ENCODE measurements at places on chromosomes 6 and 20.

DNA sequence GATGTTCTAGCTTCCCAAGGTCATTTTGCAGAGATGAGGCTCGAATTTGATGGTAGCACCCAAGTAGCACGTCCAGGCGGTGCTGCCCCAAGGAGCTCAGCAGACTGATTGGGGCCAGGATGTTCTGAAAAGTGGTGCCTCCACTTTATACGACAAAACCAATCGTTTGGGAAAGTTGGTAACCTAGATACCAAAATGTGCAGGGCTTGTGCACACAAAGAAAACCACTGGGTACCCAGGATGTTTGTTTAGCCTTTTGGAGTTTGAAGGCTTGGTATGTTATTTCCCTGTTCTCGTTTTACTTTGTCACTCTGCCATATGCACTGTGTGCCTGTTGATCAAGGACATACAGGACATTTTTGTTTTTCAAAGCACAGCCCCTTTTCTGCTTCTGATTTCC, 40.7 kb upstream of the PBOV1 start:
- no peak overlapping the region for H3K4me3 ChIP-seq
- no peaks in the 10 kb centered on the region for H3K36me3 ChIP-seq
- no peak for DNase-seq
- H3K27me3 ChIP-seq: peaks cover 11% of the 10 kb centered on the region
- no peak overlapping the region for H3K27ac ChIP-seq
- H3K4me1 ChIP-seq: no peaks in the 10 kb centered on the region

DNA sequence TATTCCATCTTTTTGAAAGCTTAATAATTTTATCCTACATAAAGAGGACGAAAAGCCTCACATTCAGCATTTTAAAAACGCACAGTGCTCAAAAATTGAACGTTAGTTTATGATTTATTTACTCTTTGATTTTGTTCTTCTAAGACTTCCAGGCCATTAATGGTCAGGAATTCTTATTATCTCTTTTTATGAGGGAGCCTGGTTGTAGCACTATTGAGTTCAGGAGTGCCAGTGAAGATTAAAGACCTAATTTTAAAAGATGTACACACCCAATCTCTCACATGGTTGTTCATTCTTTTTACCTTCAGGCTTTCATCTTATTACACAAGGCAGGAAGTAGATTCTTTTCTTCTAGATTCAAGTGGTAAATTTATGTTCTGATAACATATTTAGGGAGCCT, 68.6 kb downstream of the HDDC2 start:
- no peaks in the 10 kb centered on the region for H3K36me3 ChIP-seq
- H3K27ac ChIP-seq: no peak overlapping the region
- H3K4me3 ChIP-seq: no peak overlapping the region

DNA sequence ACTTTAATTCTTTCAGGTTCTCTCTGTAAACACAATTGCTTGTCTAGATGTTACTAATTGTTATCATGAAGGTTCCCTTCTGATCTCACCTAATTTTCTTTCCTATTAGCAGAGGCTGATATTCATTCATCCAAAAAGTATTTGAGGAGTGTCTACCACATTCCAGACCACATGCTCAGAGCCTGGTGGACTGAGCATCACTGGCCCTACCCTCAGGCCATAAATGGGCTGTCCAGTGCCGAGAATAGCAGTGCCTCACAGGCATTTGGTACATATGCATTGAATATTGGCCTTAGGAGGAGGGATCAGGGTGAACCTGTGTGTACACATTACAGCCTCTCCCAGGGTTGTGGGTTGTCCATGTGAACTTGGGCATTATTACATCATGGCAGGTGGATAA, 40.4 kb upstream of the PRELID3B start:
- no peak for DNase-seq
- H3K4me3 ChIP-seq: no peak overlapping the region
- no peak overlapping the region for H3K27ac ChIP-seq
- H3K4me1 ChIP-seq: peaks cover 2% of the 10 kb centered on the region
- H3K27me3 ChIP-seq: peaks cover 3% of the 10 kb centered on the region

DNA sequence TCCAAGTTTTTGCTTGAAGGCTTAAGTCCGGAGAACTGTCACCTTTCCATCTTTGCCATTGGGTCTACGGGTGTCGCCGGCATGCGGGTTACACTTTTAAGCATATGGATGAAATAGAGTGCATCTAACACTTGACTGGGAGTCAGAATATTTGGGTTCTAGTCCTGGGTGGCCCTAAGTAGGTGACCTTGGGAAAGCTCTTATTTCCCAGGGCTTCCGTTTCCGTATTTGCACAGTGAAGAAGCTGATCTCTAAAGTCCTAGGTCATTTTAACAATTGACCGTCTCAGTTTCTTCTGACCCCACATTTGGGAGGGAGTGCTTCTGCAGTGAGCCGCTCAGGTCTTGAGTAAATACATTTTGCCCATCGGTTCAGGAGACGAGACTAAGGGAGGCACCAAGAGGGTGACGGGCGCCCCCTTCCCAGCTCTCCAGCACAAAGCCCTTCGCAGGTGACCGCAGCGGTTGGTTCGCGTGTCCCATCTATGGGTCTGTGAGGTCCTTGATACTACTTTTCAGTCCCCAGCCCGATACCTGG, 651 bp upstream of the BLTP3A start:
- H3K4me1 ChIP-seq: peaks cover 19% of the 10 kb centered on the region
- peak overlapping the region; percentile 93 for H3K4me3 ChIP-seq
- peak; percentile 68 for DNase-seq
- peak overlapping the region; percentile 97 for H3K27ac ChIP-seq
- no peaks in the 10 kb centered on the region for H3K36me3 ChIP-seq
- H3K27me3 ChIP-seq: no peaks in the 10 kb centered on the region

DNA sequence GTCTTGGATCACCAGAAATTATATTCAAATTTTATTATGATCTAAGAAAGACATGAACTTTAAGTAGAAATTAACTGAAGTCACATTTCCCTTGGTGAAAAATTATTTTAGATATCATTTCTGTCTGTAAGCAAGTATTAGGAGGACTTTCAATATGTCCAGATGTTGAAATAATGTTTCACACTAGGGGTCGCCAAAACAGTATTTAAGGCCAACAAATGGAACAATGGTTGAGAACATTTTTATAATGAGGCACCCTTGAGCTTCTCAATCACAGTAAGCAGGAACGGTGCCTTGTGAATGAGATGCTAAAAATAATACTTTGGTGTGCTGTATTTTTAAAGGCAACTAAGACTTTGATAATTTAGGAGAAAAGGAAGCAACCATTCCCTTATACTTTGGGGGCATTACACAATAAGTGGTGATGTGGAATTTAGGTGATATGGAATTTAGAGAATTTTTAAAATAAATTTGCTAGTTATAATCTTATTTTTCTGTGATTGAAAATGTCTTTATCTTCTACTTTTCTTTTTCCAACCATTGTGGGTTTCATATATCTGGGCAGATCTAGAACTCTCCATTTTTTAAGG, 9.6 kb upstream of the SF3B5 start:
- H3K27ac ChIP-seq: no peak overlapping the region
- no peak overlapping the region for H3K4me3 ChIP-seq
- no peaks in the 10 kb centered on the region for H3K36me3 ChIP-seq

DNA sequence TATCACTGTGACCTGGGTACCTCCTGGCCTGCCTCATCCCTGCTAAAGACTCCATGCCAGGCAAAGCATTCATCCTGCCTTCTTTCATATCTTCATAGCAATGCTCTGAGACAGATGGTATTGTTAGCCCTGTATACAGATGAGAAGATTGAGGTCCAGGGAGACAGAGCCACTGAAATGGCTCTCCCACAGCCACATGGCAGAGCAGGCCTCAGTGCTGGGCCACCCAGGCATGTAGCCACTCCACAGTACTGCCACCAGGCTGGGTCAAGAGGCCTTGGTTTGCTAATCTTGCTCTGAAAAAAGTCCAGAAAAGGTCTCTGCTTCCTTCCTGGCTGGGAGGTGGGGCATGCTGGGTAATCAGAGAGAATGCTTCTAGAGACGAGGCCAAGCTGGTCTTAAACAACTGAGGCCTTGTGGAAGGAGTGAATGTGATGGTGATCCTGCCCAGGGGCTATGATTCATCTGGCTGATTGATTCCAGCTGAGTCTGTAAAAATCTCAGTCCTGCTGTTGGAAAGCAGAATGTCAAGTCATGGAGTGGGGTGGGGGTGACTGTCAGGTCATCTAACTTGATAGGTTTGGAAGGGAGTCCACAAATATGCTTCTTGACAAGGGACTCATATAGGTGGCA, 29.8 kb downstream of the HM13 start:
- peaks cover 11% of the 10 kb centered on the region for H3K36me3 ChIP-seq
- peaks cover 11% of the 10 kb centered on the region for H3K4me1 ChIP-seq
- no peak for DNase-seq
- no peaks in the 10 kb centered on the region for H3K27me3 ChIP-seq
- peak overlapping the region; percentile 90 for H3K27ac ChIP-seq
- no peak overlapping the region for H3K4me3 ChIP-seq

DNA sequence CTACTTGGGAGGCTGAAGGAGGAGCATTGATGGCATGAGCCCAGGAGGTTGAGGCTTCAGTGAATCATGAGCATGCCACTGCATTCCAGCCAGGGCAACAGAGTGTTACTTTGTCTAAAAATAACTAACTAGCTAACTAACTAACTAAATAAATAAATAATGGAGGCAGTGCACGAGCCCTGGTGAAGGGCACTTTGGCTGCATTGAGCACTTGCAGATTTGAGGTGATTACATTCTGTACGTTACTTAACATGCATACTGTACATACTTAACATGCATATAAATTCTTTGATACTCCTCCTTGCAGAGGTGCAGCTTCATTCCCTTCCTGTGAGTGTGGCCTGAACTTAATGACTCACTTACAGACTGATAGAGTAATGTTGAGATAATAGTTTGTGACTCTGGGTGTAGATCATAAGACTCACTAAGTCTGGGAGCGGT, 10.7 kb downstream of the HLA-A start:
- H3K27ac ChIP-seq: peak overlapping the region; percentile 48
- no peak overlapping the region for H3K4me3 ChIP-seq
- peaks cover 7% of the 10 kb centered on the region for H3K36me3 ChIP-seq
- peaks cover 22% of the 10 kb centered on the region for H3K4me1 ChIP-seq
- no peak for DNase-seq

DNA sequence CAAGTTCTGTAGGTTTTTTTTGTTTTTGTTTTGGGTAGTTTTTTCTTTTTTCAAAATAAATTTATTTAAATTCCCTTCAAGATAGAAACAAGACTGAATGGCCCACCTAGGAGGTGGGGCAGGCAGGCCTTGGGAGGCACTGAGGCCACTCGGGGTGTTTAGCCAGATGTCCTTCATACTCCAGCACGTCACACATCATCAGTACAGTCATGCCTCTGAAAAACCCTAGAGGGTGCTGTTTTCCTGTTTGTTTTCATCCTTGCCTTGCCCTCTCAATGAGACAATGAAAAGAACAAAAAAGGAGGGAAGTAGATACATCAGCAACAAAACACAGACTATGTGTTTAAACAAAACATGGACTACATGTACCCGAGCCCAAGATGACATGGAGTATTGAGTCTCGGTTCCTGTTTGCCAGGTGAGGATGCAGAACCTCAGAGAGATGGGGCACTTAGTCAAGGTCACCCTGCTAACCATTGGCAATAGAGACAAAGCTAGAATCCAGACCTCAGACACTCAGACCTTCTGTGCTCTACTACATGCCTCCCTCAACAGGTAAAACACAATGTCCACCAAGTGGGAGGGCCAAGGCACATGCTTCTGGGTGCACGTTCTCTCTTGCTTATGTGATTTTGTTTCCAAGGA, 26.8 kb upstream of the CLIC5 start:
- H3K27me3 ChIP-seq: no peaks in the 10 kb centered on the region
- no peaks in the 10 kb centered on the region for H3K36me3 ChIP-seq
- H3K4me1 ChIP-seq: no peaks in the 10 kb centered on the region

- H3K27ac ChIP-seq: no peak overlapping the region
- no peak for DNase-seq
- H3K4me3 ChIP-seq: no peak overlapping the region
- no peaks in the 10 kb centered on the region for H3K4me1 ChIP-seq
- no peaks in the 10 kb centered on the region for H3K27me3 ChIP-seq
Observed at GRCh38 chr6:34457382-34457741, 8.5 kb upstream of the PACSIN1 start.

- H3K4me3 ChIP-seq: no peak overlapping the region
- no peaks in the 10 kb centered on the region for H3K36me3 ChIP-seq
- DNase-seq: no peak
- peaks cover 5% of the 10 kb centered on the region for H3K4me1 ChIP-seq
- H3K27me3 ChIP-seq: peaks cover 23% of the 10 kb centered on the region
- no peak overlapping the region for H3K27ac ChIP-seq
Observed at GRCh38 chr6:82370788-82371187, 7.2 kb downstream of the TPBG start.

GRCh38 chr6:167306401-167306998, 15.4 kb downstream of the UNC93A start:
- H3K36me3 ChIP-seq: no peaks in the 10 kb centered on the region
- H3K27me3 ChIP-seq: no peaks in the 10 kb centered on the region
- H3K4me1 ChIP-seq: no peaks in the 10 kb centered on the region
- no peak for DNase-seq
- no peak overlapping the region for H3K27ac ChIP-seq
- no peak overlapping the region for H3K4me3 ChIP-seq

GRCh38 chr6:3820563-3820962, 28.6 kb upstream of the FAM50B start:
- H3K4me1 ChIP-seq: no peaks in the 10 kb centered on the region
- no peak overlapping the region for H3K4me3 ChIP-seq
- no peaks in the 10 kb centered on the region for H3K27me3 ChIP-seq
- no peak overlapping the region for H3K27ac ChIP-seq

DNA sequence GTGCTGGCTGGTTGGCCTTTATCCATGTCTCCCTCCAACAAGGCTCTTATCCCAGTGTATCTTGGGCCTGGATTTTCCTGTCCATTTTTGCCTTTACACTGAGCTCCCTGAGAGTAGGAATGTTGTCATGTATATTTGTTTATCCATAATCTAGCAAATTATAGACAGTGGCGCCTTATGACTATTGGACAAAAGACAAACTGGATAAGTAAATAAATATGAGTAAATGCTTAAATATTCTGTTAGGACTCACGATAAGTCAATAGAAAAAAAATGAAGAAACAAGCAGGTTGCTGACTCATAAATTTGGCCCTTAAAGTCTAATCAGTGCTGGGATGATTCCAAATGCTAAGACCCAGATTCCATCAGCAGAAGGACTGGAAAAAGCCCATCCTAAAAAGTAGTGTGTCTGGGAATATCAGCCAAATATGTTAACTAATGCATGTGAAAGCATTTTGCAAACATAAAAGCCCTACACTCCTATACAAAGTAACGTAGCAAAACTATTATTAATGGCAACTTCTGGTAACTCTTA, 55.0 kb upstream of the PCSK2 start:
- no peaks in the 10 kb centered on the region for H3K4me1 ChIP-seq
- H3K4me3 ChIP-seq: no peak overlapping the region
- no peak for DNase-seq
- H3K27ac ChIP-seq: no peak overlapping the region
- H3K36me3 ChIP-seq: no peaks in the 10 kb centered on the region

DNA sequence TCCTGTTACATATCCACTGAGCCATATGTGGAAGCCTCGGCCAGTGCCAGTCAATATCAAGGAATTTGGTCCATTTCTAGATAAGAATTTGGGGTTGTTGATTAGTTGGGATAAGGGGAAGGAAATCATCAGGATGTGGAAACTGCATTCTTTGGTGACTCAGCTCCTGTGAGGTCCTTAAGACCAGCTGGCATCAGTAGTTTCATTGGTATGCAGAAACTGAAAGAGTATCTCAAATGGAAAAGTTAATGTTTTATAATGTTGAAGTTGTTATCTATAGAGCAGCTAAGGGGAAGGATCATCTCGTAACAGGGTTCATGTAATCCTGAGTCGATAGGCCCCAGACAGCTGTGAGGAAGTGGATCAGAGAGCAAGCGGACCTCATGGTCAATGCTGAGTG, 87.9 kb upstream of the PRND start:
- H3K27me3 ChIP-seq: no peaks in the 10 kb centered on the region
- no peaks in the 10 kb centered on the region for H3K4me1 ChIP-seq
- no peak overlapping the region for H3K4me3 ChIP-seq
- DNase-seq: no peak
- no peaks in the 10 kb centered on the region for H3K36me3 ChIP-seq

GRCh38 chr6:46896871-46897270, 24.9 kb downstream of the ADGRF5 start:
- no peaks in the 10 kb centered on the region for H3K4me1 ChIP-seq
- no peak overlapping the region for H3K27ac ChIP-seq
- DNase-seq: no peak
